Caudate nucleus (tissue), 63 donors: ENCODE measurements at places on chromosomes 4 and X.

- DNase-seq: no peak
Measured at GRCh38 chr4:73839715-73840114, 3.2 kb downstream of the CXCL6 start.

GRCh38 chr4:155972098-155972497, 18.4 kb upstream of the CTSO start:
- DNase-seq: no peak

DNA sequence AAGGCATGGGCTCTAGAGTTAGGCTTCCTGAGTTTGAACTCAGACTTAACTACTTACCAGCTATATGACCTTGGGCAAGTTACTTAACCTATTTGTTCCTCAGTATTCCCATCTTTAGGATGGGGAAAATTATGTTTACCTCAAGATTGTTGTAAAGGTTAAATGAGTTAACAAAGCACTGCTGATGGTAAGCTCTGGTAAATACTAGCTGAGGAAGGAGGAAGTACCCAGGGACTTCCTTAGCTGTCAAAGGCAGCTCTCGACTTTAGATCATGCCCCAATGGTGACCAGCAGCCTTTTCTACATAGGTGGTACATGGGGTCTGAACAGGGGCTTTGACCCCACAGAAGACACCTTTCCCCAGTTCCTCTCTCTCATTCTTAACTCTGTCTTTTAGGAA, 20.1 kb downstream of the ATP7A start:
- DNase-seq: no peak

DNA sequence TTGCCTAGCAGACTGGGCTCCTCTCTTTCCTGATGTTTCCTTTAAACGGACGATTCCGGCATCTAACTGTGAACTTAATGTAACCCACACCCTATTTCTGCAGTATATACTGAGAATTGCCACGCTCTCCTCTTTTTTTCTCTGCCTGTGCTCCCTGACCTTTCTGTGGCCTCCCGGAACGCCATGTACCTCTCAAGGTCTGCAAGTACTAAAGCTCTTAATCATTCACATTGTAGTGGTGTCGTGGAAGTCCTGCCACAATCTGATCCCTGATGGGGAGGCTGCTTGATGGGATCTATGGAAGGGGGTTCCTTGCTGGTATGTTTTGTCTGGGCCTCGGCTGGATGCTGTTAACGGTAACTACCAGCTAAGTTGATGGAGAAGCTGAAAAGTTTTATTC, 302.9 kb upstream of the EPHA5 start:
- no peak for DNase-seq

DNA sequence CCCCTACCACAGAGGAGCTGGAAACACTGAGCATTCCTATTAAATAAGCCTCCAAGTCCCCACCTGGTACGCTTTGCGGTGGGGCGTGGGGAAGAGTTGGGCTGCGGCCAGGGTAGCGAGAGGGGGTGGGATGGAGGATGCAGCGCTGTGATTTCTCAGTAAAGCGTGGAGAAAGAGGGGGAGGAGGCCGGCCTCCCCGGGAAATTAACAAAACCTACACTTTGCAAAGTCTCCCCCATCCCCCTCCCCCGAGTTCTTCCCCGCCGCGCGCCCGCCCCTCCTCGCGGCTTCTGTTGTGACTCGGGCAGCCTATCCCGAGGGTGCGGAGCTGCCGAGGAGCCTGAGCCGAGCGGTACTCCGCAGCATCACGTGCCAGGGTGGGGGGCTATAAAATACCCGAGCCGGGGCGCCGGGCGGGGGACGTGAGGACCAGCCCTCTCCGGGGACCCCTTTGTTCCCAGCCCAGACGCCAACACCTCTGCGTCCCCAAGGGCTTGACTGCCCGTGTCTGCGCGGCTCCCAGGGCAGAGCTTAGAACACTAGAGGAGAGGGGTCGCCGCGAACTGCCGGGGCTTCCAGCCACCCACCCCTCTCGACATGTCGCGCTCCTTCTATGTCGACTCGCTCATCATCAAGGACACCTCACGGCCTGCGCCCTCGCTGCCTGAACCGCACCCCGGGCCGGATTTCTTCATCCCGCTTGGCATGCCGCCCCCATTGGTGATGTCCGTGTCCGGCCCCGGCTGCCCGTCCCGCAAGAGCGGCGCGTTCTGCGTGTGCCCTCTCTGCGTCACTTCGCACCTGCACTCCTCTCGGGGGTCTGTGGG, at the start of gene GSX2:
GSX2 (plus strand) TSS at position 416 of the 827 bp plus-strand sequence; CDS start at position 598, 182 bp downstream.
- DNase-seq: no peak

- DNase-seq: no peak
Measured at GRCh38 chr4:28267166-28267565, 1406.5 kb downstream of the STIM2 start.

GRCh38 chrX:108415891-108416290, 22.3 kb downstream of the COL4A6 start:
- no peak for DNase-seq

GRCh38 chrX:46204721-46205422, 340.3 kb downstream of the ZNF674 start:
- DNase-seq: no peak

DNA sequence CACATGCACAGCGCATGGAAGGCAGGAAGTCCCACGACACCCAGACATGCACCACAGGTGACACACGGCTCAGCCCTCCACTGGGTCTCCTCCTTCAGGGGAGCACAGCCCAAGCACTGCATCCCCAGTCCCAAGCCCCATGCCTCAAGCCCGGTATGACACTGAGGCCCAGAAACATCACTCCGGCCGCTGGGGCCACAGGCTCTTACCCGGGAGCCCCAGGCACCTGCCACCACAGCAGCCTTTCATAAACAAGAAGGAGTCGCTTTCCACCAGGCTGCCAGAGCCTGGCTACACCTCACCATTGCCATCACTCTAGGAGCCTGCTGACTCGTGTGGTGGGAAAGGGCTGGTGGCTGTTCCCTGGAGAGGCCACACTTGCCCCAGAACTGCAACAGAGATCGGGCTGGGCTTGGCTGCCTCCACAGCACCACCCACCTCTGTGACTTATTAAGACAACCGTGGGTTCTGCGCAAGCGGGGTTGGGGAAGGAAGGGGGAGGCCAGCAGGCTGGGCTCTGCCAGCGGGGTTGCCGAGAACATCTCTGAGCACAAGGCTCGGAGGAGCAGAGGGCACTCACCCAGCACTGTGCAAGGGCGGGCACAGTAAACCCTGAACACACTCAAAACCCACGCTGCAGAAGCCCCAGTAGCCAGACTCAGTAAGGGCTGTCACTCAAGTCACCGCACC, 4.5 kb downstream of the HAUS7 start:
- DNase-seq: no peak

DNA sequence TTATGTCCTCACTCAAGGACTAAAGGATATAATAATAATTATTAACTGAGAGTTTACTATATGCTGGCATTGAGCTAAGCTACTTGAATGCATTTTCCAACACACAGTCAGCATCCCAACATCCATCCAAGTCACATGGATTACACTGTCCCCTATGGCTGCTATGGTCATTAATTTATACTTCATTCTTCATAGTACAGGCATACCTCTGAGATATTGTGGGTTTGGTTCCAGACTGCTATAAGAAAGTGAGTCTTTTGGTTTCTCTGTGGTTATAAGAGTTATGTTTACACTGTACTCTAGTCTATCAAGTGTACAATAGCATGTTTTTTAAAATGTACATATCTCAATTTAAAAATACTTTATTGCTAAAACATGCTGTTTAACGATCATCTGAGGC, 89.2 kb downstream of the LNX1 start:
- no peak for DNase-seq

DNA sequence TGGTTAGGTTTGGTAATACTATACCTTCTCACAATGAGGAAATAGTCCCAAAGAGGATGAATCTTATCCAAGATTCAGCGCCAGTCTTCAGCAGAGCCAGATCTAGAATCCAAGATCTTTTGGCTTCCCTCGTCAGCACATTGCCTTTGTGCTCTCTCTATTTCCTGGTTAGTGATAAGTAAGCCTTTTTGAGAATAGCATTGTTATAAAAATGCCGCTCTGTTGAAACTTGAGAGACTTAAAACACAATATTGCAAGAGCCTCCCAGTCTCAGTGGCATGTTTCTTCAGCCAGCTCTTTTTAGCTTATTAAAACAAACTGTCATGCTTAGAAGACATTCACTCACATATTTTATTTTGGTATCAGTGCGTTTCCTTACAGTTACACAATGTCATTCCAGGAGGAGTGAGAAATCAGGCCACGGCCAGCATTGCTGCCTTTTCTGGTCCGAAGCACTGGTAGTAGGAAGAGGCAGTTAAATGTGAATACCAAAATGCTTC, 141.4 kb downstream of the KLHL8 start:
- DNase-seq: no peak

DNA sequence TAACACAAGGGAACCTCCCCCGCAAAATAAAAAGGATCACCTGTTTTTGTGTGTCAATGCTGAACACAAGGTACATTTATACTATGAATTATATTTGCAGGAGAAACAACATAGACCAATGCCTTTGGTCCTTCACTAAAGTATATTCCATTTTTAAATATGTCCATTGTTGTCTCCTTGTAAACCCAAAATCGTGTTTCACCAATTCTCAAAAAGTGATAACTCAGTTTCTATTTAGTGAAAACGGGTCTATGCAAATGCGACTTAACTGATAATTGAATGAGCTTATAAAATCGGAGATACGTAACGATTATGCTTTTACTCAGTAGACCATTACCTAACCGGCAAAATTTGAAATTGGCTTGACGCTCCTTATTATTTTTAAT, 2.1 kb downstream of the BRWD3 start:
- no peak for DNase-seq

DNA sequence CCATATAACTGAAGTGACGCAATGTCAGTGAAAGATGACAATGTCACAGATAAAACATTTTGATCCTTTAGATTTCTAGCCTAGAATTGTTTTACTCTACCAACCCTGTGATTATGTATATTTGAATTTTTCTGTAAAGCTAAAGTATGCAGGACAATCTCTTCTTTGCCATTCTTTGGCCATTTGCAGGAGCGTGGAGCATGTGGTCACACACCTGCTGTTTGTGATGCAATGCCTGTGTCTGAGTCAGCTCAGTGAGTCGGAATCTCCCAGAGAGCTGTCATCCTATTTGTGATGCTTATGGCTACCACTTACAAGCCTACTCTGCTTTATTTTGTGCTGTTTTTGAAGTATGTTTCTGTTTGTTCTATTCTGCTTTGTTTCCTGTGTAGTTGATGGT, 214.5 kb downstream of the NAF1 start:
- no peak for DNase-seq

- DNase-seq: no peak
Measured at GRCh38 chr4:165207016-165207430, 338 bp upstream of the KLHL2 start.

GRCh38 chr4:78592088-78592783, 40.7 kb downstream of the ANXA3 start:
- no peak for DNase-seq

- no peak for DNase-seq
Measured at GRCh38 chr4:53322696-53323095, 43.2 kb downstream of the SCFD2 start.

DNA sequence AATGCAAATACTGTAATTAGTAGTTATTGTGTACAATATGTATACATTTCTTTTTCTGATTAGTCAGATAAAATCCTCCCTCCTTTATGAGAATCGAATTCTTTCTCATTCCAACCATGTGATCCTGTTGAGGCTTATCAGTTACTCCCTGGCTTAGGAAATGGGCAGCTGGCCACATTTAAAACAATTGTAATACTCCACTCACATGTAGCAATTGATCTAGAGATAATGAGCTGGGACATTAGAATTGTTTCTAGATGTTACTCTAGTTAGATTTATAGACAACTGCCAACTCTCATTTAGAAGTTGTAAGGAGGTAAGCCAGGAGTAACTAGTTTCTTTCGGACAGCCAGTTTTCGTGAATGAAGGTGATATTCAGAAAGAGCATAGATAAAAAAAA, 859.3 kb upstream of the AADAT start:
- no peak for DNase-seq

DNA sequence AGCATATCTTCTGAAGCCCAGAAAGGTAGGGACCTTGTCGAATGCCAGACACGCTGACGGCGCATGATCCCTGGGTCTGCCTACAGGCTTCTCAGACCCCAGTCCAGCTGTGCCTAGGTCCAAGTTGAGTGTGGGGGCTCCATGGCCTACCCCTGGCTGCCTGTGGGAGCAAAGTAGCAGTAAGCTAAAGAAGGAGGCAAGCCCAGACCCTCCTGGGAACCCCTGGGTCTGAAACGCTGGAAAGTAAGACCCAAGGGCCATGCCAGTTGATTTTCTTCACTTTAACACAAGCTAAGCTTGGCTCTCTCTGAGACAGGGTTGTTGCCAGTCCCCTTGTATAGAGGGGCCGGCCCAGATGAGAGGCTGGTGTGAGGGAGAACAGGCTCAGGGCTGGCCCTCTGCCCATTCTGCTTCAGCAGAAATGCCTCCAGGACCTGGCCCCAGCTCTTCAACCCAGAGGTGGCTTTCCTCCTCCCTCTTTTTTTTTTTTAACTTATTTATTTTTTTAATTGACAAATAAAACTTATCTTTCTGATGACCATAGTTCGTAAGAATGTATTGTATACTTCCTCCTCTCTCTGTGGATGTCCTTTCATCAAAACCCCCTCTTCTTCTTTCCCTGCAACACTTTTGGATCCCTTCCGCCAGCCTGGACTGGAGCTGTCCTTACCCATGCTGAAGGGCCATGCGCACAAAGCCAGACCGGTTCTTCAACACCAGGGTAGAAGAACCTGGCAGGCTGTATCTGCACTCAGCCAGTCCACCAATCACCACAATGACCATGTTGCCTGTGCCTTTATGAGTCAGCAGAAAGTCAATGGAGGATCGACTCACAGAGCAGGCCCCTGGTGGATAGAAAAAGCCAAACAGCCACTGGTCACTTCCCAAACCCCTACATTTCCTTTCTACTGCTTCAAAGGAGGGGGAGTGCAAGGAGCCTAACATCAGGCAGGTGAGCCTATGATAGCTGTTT, 7.1 kb downstream of the AWAT2 start:
- DNase-seq: no peak

- DNase-seq: no peak
Measured at GRCh38 chr4:182969651-182970279, 52.6 kb upstream of the DCTD start.

- DNase-seq: no peak
Measured at GRCh38 chrX:96182366-96182765, 502.3 kb upstream of the DIAPH2 start.

DNA sequence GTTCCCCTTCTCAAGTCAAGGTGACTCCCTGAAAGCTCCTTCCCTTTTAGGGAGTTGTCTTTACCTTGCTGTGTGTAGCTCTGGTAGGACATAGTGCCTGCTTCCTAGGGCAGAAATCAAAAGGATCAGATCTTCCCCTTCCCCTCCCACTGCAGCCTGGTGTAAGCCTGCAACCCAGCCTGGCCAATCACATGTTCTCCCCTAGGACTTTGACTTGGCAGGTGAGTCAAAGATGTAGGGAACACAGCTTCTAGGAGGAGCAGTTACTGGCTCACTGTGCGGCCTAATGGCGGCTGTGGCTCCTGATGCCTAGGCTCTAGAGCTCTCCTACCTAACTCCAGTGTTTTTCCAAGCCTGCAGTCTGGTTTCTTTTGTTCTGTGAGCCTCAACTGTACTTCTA, 103.9 kb downstream of the AASDH start:
- DNase-seq: no peak
